AG09319 (cell line): ENCODE measurements at places on chromosomes 12 and 14.
A peak's percentile ranks its signal among the peaks of the same experiment; 100 is the strongest.

GRCh38 chr14:88919502-88919901 is 95.1 kb downstream of the TTC8 start:
- DNase-seq: no peak

DNA sequence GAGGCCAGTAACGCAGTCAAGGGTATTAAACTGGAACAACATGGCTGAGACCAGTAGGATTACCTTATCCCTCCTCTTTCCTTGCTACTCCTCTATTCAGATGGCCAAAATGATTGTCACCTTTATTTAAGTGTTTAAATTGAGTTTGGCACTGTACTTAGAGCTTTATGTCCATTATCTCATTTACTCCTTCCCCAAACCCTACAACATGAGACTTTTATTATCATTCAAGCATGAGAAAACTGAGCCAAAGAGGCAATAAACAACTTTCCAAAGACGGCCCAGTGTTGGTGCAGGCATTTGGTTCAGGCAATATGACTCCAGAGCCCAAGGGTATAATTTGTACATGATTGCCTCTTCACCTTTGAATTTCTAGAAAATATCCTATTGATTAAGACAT is 370.9 kb upstream of the KITLG start:
- no peak for DNase-seq

- no peak for DNase-seq
These were observed 94.1 kb downstream of the FSCB start for GRCh38 chr14:44412858-44413569.

GRCh38 chr12:12874029-12874428 is 17.3 kb upstream of the GPRC5A start:
- no peak for DNase-seq

DNA sequence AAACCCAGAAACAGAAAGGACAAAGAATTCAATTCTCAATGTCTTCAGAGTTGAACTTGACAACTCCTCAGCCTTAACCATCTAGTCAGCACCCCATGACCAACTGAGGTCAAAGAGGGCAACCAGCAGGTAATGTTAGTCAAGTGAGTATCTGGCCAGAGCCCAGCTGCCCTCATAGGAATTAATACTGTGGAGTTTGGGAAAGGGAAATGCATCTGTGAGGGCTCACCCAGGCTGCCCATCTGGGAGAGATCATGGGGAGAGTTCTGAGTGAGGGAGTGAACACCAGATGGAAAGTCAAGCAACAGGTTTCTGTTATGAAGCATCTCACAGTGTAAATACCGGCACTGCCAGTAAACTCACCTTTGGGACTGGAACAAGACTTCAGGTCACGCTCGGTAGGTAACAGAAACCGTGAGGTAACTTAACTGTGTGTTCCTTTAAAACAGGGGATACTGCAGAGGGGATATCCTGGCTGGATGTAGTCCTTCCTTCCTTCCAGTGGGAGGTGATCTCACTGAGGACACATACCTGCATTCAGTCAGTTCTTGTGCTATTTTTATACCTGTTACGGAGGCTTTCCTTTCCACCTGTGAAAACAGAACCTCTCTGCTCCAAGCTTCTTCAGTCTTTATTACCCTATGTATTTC is 94.4 kb downstream of the DAD1 start:
- no peak for DNase-seq

DNA sequence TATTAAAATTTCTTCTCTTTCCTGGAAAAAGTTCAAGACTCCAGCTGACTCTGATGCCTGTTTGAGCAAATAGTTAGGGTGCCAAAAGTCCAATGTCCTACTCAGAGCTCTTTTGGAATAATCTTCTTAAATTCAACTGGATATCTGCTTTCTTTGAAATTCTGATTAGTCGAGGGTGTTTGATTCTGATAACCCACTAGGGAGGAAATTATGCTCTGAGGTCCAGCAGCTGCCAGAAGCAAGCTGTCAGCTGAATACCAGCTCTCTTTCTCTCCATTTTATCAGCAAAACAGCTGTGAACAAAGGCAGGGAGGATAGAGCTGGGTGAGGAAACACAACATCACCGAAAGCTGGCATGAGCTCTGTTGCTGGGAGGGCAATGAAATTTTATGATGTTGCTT is 141.5 kb downstream of the CAND1 start:
- DNase-seq: no peak

- no peak for DNase-seq
These were observed 67.7 kb downstream of the RBM19 start for GRCh38 chr12:113898466-113898865.

GRCh38 chr14:52863334-52863700 is 71.9 kb upstream of the GNPNAT1 start:
- DNase-seq: no peak

DNA sequence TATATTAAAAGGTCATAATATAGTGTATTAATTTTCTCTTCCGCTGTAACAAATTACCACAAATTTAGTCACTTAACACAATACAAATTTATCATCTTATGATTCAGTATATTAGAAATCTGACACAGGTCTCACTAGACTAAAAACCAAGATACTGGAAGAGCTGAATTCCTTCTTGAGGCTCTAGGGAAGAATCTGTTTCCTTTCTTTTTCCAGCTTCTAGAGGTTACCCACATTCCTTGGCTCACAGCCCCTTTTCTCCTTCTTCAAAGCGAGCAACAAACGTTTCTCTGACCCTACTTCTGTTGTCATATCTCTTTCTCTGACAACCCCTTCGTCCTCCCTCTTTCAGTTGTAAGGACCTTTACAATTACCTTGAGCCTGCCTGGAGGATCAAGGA is 43.4 kb upstream of the AMN1 start:
- DNase-seq: no peak

GRCh38 chr14:68458840-68459469 is 333.9 kb downstream of the ZFP36L1 start:
- DNase-seq: peak; percentile 71

GRCh38 chr12:108753976-108754375 is 22.7 kb upstream of the CORO1C start:
- no peak for DNase-seq

DNA sequence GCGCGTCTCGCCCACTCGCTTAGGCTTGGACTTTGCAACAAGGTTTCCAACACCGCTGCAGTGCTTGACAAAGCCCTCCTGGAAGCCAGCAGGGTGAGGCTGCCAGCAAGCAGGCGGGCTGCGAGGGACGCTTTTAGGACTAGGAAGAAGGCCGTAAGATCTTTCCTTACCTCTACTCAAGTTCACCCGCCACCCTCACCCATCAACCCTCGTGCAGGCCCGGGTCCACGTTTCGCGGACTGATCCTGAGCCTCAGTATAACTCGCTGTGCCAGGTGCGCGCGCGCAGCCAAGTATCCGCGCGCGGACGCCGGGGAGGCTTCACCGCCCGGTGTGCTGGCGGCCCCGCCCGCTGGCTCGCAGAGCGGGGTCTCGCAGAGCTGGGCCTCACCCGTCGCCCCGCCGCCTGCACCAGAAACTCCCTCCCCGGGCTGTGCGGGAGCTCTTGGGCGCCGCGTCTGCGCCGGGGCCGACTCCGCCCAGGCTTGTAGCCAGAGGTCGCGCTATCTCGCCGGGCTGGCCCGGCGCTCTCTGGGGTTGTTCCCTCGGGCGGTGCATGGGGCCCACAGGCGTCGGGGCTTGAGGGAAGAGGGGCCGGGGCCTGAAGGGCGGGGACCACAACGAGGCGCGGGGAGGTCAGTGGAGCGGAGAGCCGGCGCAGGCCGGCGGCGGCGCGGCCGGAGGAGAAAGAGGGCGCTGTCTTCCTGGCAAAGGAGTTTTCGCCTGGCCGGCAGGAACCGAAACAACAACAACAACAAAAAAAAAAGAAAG is 7.6 kb upstream of the SIX1 start:
- peak; percentile 49 for DNase-seq

- no peak for DNase-seq
These were observed 20.4 kb upstream of the MAP1LC3B2 start for GRCh38 chr12:116538682-116539305.

DNA sequence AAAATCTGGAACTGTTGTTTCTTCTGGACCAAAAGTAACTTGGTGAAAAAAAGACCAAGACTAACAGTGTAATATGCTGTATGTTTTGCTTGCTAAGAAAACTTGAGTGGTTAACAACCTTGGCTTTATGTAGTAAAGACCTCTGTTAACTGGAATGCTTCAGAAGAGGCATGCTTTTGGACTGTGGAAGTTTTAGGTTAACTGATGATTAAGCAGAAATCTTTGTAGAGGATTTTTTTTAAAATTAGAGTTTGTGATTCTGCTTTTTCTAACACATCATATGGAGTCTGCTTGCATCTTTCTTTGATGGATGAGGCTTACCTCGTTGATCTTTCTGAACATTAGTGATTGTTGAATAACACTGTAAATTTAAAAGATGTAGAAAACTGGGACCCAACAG is 17.5 kb downstream of the PELI2 start:
- DNase-seq: no peak

- no peak for DNase-seq
These were observed 56.0 kb downstream of the FBXO34 start for GRCh38 chr14:55327179-55327578.

- peak; percentile 28 for DNase-seq
These were observed 14.1 kb downstream of the FBXW8 start for GRCh38 chr12:116924558-116925453.

DNA sequence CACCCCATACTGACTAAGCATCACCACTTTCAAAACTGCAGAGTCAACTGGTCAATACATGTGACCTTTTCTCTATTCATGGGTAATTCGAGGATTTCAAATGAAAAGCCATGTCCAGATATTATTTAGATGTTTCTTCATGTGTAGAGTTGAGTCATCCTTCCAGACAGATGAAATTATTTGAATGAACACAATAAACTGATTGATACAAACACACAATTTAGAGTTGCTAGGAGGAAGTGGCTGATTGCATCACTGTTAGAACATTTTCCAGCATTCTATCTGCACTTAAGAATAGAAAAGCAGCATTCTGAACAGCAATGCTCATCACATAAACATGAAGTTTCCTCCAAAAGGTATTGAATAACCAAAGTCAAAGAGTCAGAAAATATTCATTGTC is 273.5 kb upstream of the SOX5 start:
- peak; percentile 38 for DNase-seq

DNA sequence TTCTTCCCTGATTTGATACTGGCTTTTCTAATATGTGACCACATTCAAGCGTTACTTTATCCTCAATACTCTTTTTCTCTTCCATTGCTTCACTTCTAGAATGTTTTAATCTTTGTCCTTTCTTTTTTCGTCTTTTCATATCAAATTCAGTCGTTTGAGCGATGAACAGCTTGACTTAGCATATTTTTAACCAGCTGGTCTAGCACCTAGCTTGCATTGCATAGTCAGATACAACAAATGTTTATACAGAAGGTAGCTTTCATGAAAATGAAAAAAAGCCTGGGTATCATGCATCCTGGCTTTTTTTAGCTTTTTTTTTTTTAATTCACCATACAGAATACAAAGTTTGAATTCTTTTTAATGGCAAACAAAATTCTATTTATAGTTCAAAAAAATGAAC is 1.2 kb downstream of the SOX5 start:
- DNase-seq: no peak

DNA sequence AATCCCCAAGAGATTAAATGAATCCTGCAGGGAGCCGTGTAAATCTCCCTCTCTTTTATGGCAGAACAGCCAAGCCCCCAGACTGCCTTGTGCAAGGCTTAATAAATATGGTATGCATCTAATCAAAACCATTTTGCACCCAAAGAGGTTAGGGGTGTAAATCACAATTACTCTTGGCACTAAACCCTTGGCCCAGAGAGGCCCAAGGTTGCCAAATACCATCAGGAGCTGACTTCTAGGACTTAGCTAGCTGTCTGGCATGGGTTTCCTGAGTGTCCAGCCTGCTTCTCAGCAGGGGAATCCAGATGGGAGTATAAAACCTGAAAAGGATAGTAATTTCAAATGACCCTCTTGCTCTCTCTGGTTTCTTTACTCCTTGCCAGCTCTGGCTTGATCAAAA is 610.4 kb downstream of the MED13L start:
- DNase-seq: no peak

DNA sequence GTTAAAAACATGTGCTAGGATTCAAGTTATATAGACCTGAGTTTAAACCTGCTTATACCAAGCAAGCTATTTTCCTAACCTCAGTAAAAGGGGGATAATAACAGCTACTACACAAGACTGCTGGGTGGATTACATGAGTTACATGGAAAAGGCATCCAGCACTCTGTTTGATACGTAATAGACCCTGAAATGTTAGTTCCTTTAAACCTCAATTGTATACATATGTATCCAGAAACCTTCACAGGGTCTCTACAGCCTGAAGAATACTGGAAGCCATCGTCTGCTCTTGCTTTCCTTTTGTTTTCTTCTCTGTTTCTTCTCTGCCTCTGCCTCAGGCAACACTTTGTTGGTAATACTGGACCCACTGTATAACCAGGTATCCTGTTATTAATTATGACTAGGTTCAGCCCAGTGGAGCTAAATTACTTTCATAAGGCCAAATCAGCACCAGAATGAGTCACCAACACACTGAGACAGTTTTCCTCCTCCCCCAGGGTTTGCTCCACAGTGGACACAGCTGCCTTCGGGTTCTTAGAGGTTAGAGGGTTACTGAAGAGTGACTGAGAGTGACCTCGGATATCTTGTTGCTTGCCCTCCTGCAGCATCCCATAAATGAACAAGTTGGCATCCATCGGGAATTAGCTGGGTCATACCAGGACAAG is 127.1 kb downstream of the CAPZA3 start:
- peak; percentile 79 for DNase-seq

GRCh38 chr14:99359906-99360305 is 87.9 kb upstream of the BCL11B start:
- no peak for DNase-seq

DNA sequence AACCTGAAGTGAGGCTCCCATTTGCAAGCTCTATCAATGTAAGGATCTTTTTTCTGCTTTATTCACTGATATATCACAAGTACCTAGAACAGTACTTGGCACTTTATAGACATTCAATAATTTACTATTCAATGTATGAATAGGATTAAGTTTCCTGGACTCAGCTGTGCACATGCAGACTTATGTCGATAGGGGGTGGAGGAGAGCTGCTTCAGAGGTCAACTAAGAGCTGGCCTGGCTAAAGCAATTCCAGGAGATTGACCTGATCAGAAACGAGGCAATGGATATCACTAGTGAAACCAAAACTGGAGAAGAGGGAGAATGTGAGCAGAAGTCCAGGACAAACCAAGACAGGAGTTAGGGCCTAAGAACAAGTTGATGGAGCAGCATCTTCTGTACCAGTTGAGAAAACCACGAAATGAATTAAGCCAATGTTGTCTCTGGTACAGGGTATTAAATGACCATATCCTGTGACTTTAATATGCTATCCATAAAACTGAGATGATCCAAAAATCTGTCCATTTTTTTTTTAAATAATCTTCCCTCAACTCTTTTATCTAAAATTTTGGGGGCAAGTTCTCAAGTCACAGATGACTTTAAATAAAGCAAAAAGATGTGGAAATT is 169.2 kb downstream of the PIK3C2G start:
- peak; percentile 37 for DNase-seq

- DNase-seq: no peak
These were observed 342.6 kb upstream of the E2F7 start for GRCh38 chr12:77407931-77408330.

GRCh38 chr14:44941591-44941990 is 20.2 kb downstream of the KLHL28 start:
- DNase-seq: no peak

- no peak for DNase-seq
These were observed 6.6 kb downstream of the NCKAP5L start for GRCh38 chr12:49821373-49822287.
